ELR (cell line): ENCODE measurements at places on chromosomes 6 and 20.

- peak; percentile 88 for DNase-seq
These were observed at the start of gene SLC17A9 for GRCh38 chr20:62952373-62952967. Gene SLC17A9 (plus strand): TSS chr20:62952709. CDS start chr20:62952831, 122 bp downstream.

DNA sequence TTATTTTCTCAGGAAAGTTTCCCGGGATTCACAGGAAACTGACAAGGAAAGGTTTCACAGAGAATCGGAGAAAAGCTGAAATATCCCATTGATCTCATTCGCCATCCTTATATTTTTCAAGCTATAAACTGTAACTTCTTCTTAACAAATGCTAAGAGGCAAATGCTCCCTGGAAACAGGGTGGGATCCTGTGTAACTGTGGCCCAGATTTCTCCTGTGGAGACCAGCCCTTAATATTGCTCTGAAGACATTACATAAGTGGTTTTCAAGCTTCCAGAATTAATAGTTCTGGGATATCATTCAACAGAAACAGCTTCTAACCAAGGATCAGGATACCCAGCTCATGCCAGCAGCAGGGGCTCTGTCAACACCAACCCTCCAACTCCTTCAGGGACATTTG is 69.2 kb downstream of the THBS2 start:
- no peak for DNase-seq

DNA sequence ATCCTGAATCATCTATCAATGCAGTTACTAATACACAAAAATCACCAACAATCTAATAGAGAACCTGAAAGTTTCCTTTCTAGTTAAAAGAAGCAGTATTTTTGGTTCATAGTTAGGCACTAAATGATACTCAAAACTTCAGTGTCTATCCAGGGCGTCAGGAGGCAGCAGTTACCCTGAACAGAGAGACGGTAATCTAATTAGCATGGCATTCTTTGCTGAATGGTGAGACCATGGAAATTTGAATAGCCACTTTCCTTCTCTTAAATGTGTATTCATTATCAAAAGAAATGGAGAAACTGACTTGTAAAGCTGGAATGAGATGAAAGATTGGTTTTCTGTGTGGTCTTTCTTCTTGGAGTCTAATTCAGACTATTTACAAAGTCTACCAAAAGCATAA is 146.6 kb upstream of the BMP5 start:
- no peak for DNase-seq

DNA sequence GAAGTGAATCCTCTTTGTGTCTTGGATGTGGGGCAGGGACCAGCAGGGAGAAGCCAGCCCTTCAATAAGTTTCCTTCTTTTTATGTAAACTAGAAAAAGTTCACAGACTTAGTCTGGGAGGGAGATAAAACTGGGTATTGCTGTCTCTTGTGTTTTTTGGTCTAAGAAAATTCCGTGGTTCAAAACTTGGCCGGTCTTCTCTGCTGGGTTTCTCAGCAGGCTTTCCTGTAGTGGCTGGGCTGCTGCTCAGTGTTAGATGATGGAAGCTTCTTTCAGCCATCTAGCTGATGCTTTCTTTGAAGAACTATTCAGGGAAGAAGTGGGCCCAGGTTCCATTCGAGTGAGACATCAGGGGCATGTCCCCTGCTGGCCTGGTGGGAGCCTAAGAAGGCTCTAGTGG is 70.7 kb upstream of the SCP2D1 start:
- no peak for DNase-seq

GRCh38 chr6:39561536-39562266 is 163.5 kb downstream of the KIF6 start:
- no peak for DNase-seq

DNA sequence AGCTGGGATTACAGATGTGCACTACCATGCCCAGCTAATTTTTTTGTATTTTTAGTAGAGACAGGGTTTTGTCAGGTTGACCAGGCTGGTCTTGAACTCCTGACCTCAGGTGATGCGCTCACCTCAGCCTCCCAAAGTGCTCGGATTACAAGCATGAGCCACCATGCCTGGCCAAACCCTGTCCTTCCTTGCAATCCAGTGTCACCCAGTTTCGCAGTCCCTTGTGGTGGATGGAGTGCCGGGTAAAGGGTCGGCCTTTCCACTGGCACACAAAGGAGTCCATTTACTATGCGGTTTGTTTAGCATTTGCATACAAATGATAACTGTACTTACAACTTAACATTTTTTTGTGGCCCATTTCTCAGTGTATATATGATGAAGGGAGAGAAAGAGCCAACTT is 99.3 kb upstream of the TIAM2 start:
- DNase-seq = no peak

- no peak for DNase-seq
These were observed 27.3 kb downstream of the PTK7 start for GRCh38 chr6:43103253-43103876.

GRCh38 chr6:87897663-87898062 is 150.0 kb upstream of the SPACA1 start:
- DNase-seq = no peak

DNA sequence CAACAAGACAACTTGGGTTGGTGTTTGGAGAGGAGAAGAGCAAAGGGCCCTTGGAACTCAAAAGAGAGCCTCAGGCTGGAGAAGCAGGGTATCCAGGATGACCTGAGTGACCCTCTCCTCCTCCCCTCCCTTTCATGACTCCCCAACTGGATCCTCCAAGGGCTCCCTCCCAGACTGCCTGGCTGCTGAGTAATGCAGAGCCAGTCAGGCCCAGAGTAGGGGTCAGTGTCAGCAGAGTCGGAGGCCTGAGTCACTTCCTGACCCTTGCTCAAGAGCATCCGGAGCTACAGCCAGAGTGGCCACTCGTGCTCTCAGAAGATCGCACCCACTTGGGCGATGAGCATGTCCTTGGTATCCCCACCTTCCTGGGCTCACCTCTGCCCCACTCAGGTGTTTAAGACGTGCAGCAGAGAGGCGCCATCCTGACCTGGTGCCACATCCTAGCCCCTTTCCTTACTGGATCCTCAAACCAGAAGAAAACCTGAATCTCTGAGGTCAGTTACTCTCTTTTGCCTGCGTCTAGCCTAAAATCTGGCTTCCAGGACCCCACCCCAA is 2.8 kb upstream of the MAPK13 start:
- peak; percentile 97 for DNase-seq

GRCh38 chr6:152642578-152643375 is 5.6 kb upstream of the SYNE1 start:
- DNase-seq = peak; percentile 49

DNA sequence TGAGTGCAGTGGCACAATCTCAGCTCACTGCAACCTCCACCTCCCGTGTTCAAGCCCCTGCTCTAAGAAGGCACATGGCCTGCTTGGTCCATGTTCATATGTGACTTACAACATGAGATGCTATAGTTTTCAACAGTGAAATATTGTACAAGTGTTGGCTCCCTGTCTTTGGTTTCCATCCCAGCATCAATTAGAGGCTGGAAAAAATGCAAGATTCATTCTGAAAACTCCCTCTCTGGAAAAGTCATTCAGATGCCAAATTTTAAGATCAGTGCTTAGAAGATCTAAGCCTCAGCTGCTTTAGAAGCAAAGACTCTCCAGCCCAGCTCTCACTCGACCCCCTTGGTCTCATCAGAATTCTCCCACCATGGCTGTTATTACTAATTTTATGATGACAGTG is 398.9 kb downstream of the KIF16B start:
- DNase-seq = no peak

DNA sequence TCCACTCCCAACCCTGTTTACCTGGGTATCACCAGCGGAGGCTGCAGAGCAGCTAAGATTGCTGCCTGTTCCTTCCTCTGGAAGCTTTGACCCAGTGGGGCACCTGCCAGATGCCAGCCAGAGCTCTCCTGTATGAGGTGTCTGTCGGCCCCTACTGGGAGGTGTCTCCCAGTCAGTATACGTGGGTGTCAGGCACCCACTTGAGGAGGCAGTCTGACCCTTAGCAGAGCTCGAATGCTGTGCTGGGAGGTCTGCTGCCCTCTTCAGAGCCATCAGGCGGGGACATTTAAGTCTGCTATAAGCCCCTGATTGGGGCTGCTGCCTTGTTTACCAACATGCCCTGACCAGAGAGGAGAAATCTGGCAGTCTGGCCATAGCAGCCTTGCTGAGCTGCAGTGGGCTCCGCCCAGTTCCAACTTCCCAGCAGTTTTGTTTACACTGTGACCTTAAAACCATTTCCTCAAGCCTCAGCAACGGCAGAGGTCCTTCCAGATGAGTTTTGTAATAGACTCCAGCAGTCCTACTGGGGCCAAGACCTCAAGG is 2.8 kb downstream of the RAET1E start:
- peak; percentile 77 for DNase-seq

DNA sequence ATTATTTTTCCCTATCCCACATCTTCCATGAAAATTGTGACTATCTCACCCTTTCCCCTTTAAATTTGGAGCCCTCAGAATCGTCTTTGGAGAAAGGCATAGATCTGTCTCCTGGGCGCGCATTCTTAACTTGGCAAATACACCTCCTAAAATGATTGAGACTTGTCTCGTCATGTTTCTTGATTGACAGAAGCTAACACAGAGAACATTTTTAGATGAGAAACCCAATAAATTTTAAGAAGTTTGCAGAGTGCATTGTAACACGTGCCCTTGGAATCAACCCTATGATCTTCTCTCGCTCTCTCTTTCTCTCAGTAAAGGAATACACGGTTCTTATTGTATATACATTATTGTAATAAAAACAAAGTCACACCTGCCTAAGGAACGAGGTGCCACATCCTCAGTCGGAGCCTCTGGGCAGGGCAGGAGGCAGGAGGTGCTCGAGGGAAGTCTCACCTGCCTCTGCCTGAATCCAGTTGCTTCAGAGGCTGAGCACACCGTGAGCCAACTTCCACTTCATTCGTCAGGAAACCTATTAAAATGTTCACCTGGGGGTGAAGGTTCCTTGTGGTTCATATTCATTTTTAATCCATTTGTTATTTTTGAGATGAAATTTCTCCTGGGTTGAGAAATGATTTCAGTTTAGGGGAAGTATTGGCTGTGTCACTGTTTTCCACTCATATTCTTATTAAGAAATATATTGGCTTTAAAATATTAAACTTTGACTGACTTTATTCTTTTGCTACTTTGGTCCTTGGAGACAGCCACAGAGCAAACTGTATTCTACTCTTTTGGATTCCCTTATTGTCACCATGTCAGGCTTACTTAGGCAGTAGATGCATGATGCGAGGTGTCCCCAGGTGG is 90.5 kb upstream of the THBS2 start:
- no peak for DNase-seq
